ENCODE measurements at places on chromosomes 3 and 15.
A peak's percentile ranks its signal among the peaks of the same experiment; 100 is the strongest.

DNA sequence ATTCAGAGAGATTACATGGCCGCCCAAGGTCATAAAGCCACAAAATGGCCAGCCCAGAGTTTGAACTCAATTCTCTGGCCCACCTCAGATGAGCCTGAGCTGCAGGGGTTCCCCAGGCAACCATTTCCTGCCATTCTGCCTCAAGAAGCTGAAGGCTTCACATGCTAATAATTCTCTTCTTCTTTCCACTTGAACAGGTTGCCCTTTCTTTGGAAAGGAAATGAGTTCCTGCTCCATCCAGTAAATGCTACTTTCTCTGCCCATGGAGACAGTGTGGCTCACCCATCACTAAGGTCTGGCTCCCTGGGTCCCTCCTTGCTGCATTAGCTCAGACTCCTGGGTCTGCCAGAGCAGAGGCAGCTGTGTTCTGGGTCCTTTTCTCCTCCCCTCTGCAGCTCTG, 48.2 kb downstream of the TRIM42 start:
- no peak for DNase-seq

GRCh38 chr15:47588958-47589357, 128.3 kb upstream of the SEMA6D start:
- DNase-seq = no peak

DNA sequence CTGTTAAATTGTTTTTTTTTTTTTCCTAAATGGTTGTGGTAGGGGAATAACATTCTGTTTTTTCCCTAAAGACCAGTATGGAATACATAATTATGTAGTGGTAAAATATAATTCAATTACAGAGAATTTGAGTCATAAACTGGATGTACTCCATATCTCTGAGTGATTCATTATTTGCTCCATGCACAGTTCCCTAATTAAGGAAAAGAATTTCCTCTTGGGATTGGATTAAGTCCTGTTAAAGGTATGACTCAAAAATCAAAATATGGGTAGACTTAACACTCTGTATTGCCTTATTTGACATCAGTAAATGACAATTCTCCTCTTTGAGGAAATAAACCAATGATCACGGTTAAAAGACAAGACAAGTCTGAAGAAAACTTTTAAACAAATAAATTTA, 78.0 kb upstream of the KCNH8 start:
- no peak for DNase-seq

DNA sequence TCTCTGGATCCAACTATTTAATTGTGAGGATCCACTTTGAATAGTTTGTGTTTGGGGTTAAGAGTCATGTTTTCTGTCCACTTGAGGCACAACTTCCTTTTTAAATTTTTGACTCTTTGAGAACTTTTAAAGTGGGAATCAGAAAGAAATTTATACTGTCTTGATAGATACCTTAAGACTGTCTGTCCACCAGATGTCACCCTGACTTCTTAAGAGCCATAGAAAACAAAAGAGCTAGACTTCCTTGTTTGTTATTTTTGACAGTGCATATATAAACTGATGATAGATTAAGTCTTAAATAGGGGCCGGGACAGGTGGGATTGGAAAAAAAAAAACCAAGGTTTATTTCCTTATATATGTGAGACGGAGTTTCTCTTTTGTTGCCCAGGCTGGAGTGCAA, 52.1 kb upstream of the WDR72 start:
- peak; percentile 27 for DNase-seq

DNA sequence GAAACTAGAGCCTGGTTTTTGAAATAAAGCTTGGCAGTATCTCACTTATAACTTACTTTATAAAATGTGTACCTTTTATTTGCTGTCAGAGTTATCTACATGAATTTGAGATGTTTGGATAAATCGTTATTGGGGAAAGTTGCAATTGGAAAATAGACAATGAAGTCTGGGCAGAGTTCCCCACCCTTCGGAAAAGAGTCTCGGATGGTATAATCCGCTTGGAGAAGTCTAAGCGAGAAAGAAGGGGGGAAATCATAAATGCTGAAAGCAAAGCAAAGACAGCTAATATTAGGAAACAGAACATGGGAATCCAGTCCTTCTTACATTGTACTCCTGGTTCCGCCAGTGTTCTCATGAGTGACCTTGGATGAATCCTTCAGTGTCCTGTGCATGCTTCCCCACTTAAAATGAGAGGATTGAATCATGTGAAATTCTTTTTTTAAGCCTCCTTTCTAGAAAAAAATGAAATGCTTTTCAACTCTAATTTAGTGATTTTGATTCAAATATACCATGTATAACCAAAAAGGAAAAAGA, 162.4 kb downstream of the ATG7 start:
- DNase-seq = no peak

DNA sequence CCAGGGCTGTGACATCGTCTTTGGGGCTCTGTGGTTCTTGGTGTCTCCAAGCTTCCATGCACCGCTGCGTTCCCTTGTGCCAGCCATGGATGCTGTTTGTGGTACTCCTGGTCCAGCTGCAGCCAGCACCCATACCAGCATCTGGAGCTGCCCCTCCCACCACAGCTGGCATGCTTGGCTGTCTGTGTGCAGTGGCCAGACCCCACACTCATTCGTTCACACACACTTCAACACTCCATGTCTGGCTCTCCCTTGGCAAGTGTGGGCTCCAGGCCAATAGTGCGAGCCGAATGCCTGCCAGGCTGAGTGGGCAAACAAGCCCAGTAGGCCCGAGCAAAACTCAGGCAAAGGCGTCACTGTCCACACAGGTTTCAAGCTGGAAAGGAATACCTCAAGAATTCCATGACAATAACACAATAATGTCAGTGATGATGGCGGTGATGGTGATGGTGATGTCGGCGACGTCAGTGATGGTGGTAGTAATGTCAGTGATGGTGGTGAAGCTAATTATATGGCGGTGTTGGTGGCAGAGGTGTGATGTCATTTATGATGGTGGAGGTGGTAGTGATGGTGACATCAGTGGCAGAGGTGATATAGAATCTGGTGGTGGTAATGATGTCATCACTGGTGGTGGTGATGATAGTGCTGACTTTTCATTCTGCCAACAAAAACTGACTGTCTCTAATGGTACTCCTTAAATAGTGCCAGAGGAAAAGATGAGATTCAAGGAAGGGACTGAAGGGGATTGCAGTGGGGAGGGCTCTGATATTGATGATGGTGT, 19.3 kb downstream of the TBC1D21 start:
- DNase-seq = no peak

DNA sequence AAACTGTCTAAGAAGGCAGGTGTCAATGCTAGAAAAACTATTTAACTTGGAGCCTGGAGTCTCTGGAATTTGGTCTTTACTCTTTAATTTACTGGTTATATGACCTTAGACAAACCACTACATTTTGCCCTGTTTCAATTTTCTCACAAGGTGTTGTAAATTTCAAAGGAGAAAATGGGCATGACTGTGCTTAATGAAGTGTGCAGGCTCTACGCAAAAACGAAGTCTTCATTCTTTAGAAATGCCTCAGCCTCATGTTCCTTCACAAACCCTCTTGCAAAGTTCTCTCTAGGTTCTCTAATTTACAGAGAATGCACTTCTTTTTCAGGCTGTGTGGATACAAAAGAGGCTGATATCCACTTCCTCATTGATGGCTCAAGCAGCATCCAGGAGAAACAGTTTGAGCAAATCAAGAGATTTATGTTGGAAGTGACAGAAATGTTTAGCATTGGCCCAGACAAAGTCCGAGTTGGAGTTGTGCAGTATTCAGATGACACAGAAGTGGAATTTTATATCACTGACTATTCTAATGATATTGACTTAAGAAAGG, 39.1 kb downstream of the COL6A5 start:
- DNase-seq = no peak

DNA sequence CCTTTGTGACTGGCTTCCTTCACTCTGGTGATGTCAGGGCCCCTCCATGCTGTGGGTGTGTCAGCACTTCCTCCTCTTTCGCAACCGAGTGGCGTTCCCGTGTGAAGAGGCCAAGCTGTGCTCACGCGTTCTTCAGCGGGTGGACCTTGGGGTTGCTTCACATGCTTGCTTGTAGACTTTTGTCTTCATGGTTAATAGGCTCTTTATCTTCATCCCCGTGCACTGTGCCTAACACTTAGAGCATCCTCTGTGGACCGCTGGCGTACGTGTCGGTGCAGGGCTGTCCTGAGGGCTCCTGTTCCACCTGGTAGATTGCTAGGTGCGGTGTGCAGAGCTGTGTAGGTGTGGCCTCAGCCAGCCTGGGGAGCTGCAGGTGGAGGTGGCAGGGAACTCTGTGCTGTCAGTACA, 182.3 kb downstream of the OR4M2 start:
- DNase-seq = no peak

GRCh38 chr3:37635251-37635650, 226.4 kb upstream of the CTDSPL start:
- DNase-seq = no peak

DNA sequence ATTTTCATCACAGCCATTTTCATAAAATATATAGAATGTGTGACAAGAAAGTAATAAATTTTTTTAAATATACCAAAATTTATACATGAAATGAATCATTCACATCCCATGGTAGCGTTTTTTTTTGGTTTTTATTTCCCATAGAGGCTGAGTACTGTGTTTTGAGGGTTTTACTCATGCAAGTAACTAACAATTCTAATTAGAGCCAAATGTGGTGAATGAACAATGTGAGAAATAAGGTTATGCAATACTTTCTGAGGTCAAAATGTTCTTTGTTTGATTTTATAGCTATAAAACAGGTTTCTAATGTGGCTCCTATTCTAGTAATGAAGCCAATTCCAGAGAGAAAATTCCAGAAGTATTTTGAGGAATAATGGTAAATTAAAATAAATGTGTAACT, 386.8 kb downstream of the TBC1D5 start:
- no peak for DNase-seq

DNA sequence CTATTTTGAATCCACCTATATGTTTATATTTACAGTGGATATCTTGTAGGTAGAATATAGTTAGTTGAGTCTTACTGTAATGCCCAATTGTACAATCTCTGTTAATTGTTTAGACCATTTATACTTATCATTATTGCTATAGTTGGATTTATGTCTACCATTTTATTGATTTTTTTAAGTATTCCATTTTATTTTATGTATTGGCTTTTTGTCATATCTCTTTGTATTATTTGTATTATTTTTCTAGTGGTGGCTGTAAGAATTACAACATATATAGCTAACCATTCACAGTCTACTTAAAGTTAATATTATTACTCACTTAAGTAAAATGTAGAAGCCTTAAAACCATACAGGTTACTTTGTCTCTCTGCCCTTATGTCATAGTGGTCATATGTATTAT, 46.1 kb downstream of the SLC2A2 start:
- DNase-seq = no peak

- DNase-seq = no peak
These were observed 736.8 kb downstream of the DIPK2A start for GRCh38 chr3:144708437-144708836.

GRCh38 chr3:159872374-159873109, 116.1 kb upstream of the IL12A start:
- peak; percentile 95 for DNase-seq

DNA sequence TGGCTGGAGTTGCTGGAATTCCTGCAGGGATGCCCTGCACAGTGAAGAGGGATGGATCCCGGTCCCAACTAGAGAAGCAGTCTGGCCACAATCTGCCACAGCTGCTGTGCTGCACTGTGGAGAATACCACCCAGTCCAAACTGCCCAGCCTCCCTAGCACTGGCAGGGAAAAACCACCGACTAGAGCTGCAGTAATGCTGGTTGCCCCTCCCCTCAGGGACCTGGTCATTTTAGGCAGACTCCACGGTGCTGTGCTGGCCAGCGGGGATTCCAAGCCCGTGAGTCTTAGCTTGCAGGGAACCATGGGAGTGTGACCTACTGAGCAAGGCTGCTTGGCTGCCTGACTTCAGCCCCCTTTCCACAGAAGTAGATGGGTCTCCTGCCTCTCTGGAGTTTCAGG, 478.0 kb upstream of the ATP11B start:
- DNase-seq = no peak

DNA sequence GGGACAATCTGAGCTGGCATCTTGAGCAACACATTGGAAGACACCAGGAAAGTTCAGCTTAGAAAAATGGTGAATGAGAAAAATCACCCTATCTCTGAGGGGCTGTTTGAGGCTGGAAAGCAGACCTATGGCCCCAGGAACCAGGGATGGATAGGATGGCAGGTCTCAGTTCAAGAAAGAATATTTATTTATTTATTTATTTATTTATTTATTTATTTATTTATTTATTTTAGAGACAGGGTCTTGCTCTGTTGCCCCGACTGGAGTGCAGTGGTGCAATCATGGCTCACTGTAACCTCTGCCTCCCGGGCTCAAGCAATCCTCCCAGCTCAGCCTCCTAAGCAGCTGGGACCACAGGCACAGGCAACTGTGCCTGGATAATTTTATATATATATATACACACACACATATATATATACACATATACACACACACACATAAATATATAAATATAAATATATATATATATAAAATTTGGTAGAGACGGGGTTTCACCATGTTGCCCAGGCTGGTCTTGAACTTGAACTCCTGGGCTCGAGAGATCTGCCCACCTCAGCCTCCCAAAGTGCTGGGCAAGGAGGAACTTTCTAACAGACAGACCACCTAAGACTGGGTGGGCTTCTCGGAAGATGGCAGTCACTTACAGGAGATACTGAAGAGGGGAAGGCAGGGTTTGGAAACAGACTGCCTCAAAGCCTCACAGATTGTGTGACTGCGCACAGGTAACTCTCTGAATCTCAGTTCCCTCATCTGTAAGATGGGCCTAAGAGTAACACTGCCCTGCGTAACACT, 29.7 kb downstream of the CCDC13 start:
- no peak for DNase-seq

- peak; percentile 20 for DNase-seq
These were observed 152.4 kb downstream of the AGBL1 start for GRCh38 chr15:86231864-86232721.

DNA sequence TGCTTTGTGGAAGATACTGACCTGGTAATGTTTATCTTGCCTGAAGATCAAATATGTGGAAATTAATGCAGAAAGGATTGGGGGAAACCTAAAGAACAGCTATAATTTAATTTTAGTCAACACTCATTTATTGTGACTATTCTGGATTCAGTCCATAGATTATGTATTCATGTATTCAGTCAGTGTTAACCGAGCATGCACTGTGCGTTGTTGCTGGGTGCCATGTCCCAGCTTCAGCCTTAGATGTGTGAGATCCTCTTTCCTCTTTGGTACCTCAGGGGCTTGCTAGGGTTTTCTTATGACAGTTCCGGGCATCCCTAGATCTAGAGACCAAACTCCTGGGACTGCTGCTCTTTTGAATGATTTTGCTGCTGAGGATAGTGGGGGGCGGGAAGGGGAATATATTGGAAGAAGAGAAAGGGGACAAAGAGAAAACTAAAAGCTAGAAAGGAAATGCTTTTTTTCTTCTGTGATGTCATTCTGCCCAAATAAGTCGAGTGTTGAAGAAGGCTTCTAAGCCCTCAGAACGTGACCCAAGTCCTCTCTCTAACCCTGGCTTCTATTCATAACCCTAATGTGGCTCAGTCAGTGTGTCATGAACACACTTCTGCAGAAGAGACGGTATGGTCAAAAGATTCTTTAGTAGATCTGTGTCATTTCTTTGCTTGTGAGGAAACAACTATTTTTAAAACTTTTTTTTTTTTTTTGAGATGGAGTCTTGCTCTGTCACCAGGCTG, 33.5 kb downstream of the STARD9 start:
- DNase-seq = no peak

GRCh38 chr3:113948015-113948917, 453 bp downstream of the ZDHHC23 start:
- no peak for DNase-seq

Data from choroid plexus epithelial cell (primary cell).